NCI-H2029 (cell line): ENCODE measurements at places on chromosomes 13 and 19.
A peak's percentile ranks its signal among the peaks of the same experiment; 100 is the strongest.

DNA sequence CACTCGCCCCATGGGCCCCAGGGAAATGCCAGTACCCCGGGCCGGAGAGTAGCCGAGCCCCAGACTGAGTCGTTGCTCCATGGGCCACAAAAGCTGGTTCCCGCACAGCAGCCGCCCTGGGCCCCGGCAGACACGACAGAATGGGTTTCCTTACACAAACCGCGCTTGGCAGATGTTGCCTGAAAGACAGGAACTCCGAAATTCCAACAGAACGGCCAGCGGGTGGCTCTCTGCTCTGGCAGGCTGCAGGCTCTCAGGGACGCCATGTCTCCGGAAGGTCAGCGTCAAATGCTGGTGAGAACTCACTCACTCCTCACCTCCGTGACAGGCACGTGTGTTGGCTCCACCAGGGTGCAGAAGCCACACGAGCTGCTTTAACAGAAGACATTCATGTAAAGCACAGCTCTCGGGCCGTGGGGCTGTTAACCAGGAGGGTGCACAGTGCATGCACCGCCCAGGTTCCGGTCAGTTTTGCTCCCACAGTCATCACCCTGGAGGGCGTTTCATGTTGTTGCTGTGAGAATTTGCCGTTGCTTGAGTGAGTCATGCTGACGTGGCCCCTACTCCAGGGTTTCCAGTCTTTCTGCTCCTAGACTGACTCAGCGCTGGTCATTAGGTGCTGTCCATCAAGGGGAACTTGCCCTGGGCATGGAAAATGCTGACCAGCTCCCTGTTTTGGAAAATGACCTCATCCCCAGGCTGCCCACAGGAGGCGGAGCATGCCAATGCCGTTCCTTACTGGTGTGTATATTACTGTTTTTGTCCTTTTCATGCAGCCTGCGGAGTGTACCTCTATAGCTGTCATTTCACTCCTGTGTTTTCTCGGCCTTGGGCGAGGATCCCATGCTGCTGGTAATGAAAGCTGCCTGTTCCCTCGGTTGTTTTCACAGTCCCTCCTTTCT lies 44.8 kb downstream of the ANKRD10 start:
- DNase-seq, result peak; percentile 81

DNA sequence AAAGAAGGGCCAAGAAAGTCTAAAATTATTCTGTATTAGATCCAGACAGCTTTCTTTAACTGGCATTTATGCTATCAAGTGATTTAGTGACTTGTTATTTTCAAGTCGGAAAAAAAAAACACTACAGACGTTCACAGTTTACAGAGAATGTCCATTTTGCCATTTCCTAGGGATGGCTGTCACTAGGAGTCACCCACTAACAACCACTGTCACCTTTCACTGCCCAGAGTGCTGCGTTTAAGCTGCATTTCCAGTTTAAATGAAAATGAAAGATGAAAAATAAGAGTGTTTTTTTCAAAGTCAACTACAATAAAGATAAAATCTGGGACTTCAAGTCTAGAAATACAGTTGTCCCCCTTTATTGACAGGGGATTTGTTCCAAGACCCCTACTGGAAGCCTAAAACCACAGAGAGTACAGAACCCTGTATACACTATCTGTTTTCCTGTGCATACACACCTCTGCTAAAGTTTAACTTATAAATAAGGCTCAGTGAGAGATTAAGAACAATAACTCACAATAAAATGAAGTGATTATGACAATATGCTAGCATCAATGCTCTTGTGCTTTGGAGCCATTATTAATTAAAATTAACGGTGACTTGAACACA lies 112.5 kb downstream of the SACS start:
- no peak for DNase-seq

GRCh38 chr19:43229315-43229714 lies 23.9 kb upstream of the PSG4 start:
- DNase-seq, result no peak

- DNase-seq, result no peak
Observed at GRCh38 chr13:97627566-97627965, 193.6 kb downstream of the RAP2A start.

- no peak for DNase-seq
Observed at GRCh38 chr13:49419276-49419675, 24.6 kb downstream of the CAB39L start.

- DNase-seq, result no peak
Observed at GRCh38 chr13:83536941-83537340, 345.3 kb downstream of the SLITRK1 start.

DNA sequence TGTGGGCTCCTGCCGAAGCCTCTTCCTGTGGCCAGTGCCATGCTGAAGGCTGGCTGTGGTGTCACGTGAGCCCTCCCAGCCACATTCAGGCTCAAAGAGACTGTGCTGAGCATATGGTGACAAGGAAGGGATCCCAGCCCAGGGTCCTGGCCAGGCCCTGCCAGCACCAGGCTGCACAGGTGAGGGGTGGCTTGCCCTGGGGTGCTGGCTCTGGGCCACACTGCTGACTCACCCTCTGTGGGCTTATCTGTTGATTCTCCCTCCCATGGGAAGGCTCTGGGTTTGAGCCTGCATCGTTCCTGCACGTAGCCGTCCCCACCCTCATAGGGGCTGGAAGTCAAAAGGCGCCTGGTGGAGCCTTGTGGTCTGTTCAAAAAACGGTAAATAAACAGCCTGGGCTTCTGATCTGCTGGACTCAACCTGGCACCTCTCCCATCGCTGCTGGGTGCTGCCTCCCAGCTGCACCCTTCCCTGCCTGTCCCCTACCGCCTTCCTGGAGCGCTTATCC lies 31.1 kb downstream of the DNM2 start:
- peak; percentile 78 for DNase-seq

DNA sequence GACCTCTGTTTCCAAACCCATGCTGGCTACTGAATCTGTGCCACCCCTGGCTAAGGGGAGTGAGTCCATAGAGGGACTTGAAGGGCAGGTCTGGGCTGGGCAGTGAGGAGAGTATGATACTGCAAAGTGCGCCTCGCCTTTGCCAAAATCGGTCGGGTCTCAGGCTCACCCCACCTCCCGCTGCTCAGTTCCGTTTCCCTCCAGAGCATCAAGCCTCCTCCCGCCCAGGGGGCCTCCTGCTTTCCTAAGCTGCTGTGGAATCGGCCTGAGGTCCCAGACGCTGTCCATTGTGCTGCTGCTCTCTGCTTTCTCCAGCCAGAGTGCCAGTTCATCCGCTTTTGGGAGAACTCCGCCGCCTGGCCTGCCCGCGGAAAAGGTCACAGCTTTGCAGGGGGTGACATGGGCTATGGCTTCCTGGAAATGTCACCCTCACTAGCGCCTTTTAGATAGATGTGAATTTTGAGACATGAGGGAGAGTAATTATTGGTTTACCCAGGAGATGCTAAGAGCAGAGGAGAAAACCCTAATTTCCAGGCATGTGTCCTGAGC lies 1418.4 kb downstream of the UQCRFS1 start:
- DNase-seq, result peak; percentile 13

DNA sequence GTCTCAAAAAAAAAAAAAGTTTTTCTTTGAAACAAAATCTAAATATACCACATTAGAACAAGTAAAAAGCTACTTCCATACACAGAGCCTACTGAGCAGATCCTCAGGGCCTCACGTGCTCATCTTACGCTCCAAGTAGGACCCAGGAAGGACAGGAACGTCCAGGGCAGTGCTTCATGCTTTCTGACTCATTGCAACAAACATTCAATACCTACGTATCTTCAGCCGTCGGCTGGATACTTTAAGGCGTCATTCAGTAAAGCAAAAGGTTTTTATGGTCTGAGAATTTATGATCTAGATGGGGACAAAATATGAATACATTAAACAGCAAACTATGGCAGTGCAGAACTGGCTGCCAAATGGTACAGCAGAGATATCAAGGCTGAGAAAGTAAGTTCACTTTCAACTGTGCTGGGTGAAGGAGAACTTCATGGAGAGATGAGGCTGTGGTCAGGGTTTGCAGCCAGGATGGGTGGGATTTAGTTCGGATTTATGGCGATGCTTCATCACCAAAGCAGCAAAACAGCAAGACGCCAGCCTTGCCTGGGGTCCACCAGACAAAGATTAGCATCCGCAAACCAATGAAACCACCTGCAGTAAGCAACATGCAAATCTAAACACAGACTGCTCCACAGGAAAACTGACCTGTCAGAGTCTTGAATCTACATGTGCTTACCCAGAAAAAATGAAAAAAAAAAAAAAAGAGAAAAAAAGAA lies 20.5 kb downstream of the CARS2 start:
- no peak for DNase-seq

GRCh38 chr19:30653646-30654386 lies 281.6 kb downstream of the ZNF536 start:
- no peak for DNase-seq

DNA sequence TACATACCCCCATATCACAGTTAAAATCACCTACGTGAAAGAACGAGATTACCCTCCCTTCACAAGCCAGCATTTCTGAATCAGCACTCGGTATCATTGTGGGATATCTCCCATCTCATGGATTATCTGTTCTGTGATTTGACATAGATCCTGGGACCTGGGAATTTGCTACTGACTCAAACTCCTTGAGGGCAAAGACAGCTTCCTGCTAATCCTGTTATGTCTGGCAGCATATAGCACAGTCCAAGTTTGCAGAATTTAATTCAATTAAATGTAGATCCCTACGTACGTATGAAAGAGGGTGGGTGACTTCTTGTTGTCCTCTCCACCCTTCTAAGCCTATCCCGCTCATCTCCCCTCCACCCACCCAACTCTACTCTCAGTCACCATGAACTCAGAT lies 476.5 kb downstream of the KLF5 start:
- no peak for DNase-seq

DNA sequence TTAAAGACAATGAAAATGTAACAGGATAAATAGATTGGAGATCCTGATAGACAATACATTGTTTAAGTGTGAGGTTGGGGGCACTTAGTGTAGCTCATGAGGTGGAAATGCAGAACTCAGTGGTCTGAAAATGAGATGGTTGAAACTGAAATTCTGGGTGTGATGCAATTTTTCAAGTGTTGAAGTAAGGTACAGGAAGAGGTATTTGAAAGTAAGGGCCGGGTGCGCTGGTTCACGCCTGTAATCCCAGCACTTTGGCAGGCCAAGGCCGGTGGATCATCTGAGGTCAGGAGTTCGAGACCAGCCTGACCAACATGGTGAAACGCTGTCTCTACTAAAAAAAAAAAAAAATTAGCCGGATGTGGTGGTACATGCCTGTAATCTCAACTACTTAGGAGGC lies 113.0 kb downstream of the UFM1 start:
- DNase-seq, result no peak

GRCh38 chr19:33306191-33306590 lies 3.9 kb upstream of the CEBPA start:
- DNase-seq, result no peak

DNA sequence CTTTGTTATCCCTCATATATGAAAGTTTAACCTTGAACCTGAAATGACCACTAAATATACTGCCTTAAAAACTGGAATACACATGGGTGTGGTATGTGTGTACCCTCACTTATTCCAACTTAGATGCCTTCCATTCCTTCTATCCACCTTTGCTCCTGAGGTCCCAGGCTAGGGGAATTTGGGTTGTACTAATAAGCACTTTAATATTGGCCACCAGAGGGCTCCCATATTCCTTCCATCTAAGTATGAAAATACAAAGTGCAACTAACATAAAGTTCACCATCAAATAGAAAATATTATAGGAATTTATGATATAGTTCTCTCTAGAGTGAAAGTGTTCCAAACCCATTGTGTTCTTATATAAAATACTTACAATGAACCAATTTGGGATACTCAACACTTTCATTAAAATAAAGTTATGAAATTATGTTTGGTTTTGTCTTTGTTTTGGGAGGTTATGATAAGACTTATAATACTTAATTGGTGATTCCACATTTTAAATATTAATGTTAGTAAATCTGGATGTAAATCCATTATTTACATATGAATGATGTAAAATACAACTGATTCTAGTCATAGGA lies 62.3 kb downstream of the ITGBL1 start:
- no peak for DNase-seq

GRCh38 chr19:12453495-12453894 lies 12.7 kb upstream of the ZNF443 start:
- DNase-seq, result no peak

DNA sequence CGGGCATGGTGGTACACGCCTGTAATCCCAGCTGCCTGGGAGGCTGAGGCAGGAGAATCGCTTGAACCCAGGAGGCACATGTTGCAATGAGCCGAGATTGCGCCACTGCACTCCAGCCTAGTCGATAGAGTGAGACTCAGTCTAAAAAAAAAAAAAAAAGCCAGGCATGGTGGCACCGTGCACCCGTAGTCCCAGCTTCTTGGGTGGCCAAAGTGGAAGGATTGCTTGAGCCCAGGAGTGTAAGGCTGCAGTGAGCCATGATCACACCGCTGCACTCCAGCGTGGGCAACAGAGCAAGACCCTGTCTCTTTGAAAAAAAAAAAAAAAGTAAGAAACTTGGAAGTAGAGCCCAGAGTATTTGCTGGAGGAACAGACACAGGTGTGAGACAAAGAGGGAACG lies 27.7 kb downstream of the CCDC8 start:
- DNase-seq, result no peak

- peak; percentile 96 for DNase-seq
Observed at GRCh38 chr19:21835810-21836444, at the start of gene ZNF43. ZNF43 (minus strand) TSS chr19:21836182; CDS start chr19:21836038, 144 bp downstream.

DNA sequence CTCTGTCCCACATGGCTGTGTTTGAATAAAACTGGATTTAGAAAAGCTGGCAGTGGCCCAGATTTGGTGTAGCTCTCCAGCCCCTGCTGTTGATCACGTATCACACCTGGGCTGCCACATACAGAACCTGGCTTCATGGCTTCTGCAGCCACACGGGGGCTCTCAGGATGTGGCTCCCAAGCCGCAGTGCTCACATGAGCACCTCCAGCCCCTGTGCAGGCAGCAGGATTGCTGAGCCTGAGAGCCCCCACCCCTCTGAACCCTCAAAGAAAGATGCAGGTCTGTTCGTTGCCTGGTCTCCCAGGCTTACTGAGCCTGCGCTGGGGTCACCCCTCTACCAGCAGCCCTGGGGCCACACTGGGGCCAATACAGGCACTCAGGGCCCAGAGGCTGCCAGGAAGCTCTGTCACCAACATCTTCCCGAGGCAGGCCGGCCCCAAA lies 2.7 kb downstream of the PLEKHF1 start:
- DNase-seq, result no peak

- DNase-seq, result no peak
Observed at GRCh38 chr13:96481482-96481881, 391.6 kb downstream of the HS6ST3 start.

DNA sequence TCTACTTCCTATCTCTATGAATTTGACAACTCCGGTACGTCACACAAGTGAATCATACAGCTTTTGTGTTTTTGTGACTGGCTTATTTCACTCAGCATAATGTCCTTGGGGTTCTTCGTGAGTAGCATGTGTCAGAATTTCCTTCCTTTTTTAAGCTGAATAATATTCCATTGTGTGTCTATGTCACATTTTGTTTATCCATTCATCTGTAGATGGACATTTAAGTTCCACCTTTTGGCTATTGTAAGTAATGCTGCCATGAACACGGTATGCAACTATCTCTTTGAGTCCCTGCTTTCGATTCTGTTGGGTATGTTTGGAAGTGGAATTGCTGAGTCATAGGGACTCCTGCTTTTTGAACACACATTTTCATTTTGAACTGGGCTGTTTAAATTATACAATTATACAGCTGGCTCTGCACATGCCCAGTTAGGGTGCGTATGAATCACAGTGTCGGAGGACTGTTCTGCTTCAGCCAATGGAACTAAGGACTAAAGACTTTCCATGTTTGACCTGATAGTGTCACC lies 43.0 kb upstream of the C13orf42 start:
- no peak for DNase-seq
